ENCODE measurements at places on chromosomes 5 and 9.

GRCh38 chr5:1100664-1101574, 10.9 kb downstream of the SLC12A7 start:
- no peak for DNase-seq

DNA sequence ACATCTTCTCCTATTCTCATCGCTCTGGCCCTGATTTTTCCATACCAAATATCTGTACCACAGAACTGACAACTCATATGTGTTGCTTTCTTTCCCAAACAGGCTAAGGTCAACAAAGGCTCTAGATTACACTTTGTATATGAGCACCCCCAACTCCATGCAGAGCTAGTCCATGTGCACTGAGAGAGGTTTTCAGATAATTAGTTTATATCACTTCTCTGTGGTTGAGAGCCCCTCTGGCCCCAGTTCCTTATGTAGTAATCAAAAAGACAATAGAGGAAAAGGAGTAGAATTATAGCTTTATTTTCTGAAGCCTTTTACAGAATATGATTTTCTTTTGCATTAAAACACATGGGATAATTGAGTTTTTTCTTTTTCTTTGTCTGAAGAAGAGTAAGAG, 120.0 kb downstream of the TRIO start:
- no peak for DNase-seq

DNA sequence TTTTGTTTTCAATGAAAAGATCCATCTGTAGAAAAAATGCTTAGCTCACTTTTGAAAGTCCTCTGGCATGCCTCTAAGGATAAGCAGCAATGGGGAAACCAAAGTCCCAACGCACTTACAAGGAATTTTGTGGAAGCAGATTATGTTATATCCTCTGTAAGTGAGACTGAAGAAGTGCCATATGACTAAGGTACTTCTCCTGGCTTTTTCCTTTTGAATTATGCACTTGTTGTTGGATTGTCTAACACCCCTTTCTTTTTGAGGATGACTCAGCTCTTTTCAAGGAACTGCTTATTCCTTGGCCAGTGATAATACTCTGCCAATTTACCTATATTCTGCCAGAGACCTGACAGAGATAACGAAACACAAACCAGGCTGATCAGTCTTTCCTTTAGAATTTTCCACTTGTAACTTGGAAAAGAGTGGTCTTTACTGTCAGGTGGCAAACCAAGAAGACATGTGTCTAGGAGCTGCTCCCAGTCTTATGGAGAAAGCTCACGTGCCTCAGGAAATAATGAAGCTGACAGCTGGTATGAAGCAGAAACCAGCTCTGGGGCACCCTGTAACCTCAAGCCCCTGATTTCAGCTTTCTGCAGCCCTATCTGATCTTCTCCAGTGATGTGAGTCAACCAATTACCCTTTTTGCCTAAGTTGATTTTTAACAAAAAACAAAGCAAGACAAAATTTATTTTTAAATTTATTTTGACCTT, 290.8 kb upstream of the FBXL7 start:
- DNase-seq: no peak

DNA sequence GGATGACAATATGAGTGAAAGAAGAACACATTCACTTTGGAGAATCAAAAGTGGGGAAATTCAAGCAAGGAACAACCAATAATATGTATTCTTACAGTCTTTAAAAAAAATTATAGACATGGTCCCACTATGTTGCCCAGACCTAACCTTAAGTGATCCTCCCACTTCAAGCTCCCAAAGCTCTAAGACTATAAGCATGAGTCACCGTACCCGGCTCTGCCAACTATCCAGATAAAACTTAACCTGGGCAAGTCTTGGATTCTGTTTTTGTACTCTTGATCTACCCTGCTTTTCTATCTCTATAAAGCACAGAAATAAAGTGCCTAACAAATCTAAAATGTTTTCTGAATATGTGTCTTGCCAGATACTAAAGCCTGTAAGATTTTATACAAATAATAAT, 30.9 kb downstream of the CEMIP2 start:
- no peak for DNase-seq

GRCh38 chr5:114435885-114436299, 74.0 kb downstream of the KCNN2 start:
- DNase-seq: no peak

DNA sequence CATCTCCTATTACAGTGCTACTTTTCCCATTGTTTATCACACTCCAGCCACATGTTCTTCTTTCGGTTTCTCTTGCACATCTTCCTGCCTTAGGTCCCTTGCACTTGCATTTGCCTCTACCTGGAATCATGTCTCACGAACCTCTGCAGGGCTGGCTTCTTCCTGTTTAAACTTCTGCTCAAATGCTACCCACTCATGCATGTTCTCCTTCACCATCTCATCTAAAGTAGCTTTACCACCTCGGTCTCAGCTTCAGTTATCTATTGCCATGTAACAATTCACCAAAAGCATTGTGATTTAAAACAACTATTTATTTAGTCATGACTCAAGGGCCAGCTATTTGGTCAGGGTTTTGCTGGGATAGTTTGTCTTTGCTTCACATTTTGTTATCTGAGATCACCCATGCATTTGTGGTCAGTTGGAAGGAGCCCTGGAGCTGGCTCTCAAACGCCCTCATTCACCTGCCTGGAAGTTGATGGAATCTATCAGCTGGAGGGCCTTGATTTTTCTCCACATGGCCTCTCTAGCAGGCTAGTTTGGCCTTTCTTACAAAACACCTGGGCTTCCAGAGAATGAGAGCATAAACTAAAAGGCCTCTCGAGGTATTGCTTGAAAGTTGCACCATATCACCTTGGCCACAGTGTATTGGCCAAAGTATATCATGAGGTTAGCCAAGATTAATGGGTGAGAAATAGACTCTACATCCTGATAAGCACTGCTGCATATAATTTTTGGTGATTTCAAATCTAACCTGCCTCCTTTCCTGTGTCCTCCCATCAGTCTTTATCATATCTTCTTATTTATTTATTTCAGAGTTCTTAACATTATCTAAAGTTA, 21.4 kb downstream of the SPINK1 start:
- no peak for DNase-seq

- no peak for DNase-seq
These were observed 117.0 kb downstream of the GABBR2 start for GRCh38 chr9:98591696-98592095.

GRCh38 chr5:35828082-35828598, 28.6 kb upstream of the IL7R start:
- no peak for DNase-seq

GRCh38 chr9:14094491-14094890, 219.4 kb downstream of the NFIB start:
- DNase-seq: no peak

GRCh38 chr9:4381744-4382143, 81.9 kb upstream of the GLIS3 start:
- DNase-seq: no peak

DNA sequence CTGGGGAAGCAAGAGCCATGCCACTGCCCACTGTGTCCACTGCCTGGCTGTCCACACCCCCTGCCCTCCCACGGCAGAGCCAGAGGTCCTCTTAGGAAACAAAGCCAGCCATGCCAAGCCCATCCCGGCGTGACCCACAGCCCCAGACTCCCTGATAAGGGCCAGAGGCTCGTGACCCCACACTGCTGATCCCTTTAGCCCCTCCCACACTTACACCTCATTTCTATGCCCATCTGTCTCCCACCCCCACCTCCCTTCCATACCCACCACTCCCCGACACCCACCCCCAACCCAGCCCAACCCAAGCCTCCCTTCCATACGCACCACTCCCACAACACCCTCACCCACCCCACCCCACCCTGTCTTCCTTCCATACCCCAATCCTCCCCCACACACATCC, 17.3 kb downstream of the PTGES start:
- DNase-seq: no peak

GRCh38 chr9:38083858-38084555, 15.0 kb upstream of the SHB start:
- no peak for DNase-seq

DNA sequence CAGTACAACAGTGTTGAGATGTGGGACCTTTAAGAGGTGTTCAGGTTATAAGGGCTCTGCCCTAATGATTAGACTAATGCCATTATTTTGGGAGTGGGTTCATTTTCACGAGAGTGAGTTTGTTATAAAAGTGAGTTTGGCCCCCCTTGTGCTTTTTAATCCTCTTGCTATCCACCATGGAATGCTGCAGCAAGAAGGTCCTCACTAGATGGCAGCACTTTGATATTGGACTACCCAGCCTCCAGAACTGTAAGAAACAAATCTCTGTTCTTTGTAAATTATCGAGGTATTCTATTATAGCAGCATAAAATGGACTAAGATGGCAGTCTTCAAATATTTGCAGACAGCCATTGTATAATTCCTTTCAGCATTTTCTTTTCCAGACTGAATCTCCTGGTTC, 212.4 kb downstream of the LRRC70 start:
- DNase-seq: no peak

DNA sequence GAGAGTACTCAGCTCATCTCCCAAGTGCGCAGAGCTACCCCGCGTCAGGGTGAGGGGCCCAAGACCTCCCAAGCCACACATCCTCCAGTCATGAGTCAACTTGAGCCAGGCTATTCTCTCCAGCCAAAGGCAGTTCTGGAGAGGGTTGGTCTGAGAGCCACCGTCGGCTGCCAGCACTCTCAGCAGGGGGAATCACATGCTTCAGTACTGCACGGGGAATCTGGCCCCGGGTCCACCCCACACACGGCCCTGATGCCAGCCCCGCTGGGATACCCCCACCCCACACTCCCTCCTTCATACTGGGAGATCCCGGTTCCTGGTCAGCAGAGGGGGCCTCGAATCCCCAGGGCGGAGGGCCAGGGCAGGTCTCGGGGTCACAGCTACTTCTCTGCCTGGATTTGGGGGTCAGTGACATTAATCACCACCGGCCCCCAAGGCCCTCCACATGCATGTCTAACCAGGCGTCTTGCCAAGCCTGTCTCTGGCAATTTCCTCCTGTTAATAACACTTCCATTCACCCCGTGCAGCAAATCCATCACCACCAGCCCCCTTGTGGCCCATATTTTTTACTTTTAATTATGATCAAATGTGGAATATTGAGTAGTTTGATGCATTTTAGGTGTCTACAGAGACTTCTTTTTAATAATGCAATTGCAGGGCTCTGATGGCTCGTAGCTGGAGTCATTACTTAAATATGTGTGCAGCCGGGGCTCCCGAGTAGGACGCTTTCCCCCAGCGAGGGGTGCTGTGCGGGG, 102.9 kb upstream of the PPP1R26 start:
- DNase-seq: no peak

DNA sequence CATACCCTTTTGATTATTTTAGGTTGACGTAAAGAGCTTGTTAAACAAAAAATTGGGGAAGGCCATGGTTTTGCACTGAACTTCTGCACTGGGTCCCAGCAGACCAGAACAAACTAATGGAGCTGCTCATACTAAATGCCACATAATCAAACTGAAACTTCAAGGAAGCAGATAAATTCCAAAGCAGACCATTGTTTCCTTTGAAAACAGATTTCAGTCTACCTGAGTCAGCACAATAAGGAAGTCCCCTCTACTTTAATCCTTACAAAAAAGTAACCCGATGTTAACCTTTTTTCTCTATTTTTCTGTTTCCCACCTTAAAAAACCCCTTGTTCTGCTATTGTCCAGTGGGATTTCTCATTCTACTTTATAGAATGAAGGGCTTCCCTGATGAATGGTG, 39.2 kb downstream of the WDR36 start:
- no peak for DNase-seq
